Amniotic epithelial cell (primary cell): ENCODE measurements at places on chromosomes 12 and 14.

DNA sequence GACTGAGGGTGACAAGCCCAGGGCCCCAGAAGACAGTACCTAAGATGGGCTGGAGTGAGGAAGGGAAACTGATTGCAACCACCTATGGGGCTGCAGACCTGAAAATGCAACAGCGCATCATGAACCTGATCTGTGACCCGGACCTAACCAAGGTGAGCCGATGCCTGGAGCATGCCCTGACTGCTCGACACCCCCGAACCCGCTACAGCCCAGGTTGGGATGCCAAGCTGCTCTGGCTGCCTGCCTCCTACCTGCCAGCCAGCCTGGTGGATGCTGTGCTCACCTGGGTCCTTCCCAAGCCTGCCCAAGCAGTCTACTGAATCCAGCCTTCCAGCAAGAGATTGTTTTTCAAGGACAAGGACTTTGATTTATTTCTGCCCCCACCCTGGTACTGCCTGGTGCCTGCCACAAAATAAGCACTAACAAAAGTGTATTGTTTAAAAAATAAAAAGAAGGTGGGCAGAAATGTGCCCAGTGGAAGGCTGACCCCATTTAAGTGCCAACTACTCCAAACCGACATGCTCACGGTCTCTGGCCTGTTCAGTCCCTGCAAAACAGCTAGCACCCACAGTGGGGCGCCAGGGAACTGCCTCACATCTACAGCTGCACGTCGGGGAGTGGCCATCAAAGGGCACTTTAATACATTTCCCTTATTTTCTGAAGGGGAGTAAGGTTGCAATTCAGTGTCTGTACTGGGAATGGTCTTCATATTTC lies 4.2 kb downstream of the RDH5 start:
- peak; percentile 65 for DNase-seq

DNA sequence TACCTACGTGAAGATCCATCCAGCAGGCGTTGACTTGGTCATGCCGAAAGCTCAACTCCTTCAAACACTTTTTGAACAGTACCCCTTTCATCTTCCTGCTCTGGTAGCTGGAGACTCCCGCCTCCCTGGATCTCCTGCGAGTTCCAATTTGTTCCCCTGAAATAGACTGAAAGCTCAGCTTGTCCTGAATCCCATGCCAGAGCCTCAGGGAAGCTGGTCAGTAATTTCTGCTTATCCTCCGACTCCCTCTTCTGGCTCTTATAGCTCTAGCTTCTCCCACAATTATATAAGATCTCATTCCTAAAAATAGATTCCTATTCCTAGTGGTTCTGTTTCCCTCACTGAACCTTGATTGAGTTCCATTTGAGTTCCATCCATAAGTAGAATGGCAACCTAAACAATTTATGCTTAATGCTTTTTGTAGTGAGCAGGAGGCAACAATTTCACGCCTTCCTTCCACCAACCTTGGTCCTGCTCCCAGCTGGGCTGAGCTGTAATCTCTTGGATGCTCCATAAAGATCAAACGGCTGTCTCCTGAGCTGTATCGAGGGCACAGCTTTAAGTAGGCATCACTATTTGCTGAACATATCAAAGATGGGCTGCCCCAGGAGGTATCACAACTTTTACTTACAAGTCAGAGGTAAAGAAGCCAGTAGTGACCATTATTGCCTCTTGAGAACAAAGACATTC lies 8.0 kb upstream of the TMEM132C start:
- DNase-seq, result no peak

GRCh38 chr14:60064491-60065072 lies 27.1 kb upstream of the PCNX4 start:
- DNase-seq, result peak; percentile 52

DNA sequence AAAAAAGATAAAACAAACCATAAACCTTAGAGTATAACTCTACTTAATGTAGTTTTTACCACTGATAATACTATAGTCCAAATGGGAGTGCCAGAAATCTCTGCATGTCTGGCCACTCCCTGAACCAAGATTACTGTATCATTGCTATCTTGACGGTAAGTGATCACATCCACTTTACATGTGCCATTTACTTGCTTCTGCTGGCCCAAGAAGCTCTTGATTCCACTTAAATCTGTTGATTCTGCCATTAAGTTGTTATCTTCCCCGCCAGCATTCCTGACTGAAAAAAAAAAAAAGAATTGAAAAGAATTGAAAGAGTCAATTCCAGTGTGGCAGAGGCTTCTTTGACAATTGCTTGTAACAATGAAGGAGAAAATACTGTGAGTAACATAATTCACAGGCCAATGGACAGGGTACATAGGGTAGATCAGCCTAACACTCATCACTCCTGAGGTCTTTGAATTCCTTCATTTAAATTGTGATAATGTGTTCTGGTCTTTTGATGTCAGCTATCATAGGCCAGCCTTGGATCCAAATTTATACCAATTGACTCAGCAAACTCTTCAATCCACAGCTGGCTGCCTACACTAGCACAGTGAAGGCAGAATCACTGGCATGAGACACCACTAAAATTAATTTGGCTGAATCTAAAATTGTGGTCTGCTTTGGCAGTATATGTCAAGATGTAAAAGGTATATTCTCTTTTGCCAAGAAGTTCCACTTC lies 665.2 kb upstream of the FLRT2 start:
- DNase-seq, result no peak

DNA sequence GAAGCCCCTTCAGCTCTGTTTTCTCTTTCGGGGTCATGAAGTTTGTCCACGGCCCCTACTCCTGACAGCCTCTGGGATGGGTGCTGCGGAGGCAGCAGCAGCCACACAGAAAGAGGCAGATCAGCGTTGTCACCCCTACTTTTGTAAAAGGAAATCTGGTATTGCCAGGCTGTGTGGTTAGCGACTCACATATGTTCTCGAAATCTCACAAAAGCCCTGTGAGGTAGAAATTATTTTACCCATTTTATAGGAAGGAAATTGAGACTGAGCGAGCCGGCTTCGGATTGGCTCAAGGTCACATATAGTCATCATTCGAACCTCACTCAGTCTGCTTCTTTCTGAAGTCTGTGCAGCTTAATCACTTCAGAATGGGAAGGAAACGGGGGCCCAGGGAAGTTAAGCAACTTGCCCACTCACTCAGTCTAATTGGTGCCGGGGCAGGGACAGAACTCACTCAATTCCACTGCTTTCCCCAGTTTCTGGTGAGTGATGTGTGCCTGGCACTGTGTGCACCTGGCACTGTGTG lies 1.1 kb upstream of the CKAP4 start:
- DNase-seq, result peak; percentile 63

- DNase-seq, result no peak
Measured at GRCh38 chr12:75662511-75663159, 151.2 kb upstream of the KRR1 start.

- DNase-seq, result no peak
Measured at GRCh38 chr14:95328729-95329503, 9.2 kb upstream of the CLMN start.

DNA sequence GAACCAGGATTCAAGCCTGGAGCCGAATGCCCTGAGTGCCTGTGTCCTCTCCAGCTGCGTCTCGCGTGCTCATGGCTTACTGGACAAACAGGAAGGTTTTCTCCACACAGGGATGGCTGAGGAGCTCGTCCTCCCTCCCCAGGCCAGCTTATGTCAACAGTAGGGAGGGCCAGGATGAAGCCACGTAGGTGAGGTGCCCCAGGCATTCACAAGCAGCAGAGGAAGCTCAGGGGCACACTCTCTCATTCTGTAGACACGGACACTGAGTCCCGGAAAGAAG lies 49.3 kb downstream of the TRPV4 start:
- no peak for DNase-seq

GRCh38 chr12:116222358-116222757 lies 55.1 kb downstream of the MED13L start:
- peak; percentile 88 for DNase-seq

DNA sequence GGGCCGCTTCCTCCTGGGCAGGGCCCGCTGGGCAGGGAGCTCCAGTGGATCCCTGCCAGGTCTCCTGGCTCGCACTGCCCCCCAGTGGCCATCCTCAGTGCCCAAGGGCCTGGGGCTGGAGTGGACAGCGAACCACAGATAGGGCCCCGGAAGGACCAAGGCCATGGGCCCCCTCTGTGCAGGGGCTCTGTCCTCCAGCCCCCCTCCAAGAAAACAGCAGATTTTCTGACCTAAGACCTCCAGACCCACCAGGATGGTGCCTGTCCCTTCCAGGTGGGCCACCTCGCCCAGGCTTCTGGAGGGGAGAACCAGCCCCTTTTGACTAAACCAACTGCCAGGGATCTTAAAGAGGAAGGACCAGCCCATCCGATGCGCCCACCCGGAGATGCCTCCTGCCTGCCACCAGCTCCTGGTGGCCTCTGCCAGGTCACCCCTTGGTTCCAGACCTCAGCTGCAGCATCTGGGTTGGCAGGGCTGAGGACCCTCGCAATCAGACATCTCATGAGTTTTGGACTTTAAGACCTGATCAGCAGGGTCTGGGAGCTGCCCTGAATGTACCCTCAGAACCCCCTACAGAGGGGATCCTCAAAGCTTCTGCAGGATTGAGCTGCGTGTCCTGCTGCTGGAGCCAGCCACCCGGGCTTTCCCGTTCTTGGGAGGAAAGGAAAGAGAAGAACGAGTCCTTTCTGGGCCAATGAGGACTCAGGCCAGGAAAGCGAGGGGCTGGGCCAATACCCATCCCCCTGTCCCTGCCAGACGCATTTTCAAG lies 325.8 kb upstream of the DIO3 start:
- DNase-seq, result no peak

- no peak for DNase-seq
Measured at GRCh38 chr12:81461163-81461562, 298.0 kb downstream of the PPFIA2 start.

DNA sequence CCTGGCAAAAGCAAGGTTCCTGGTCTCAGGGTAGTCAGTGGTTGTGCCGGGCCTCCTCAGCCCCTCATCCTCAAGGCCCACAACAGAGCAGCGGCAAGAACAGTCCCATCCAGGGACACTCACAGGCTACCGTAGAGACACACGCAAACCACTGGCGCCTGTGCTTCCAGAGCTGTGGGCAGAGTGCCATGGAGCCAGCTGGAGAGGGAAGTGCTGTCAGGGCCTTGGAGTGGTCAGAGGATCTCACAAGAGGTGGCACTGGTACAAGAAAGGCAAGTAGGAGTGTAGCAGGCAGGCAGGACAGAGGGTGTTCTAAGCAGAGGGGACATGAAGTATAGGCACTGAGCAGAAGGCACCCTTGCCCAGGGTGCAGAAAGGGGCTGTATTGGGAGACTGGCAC lies 34.6 kb downstream of the ANKRD9 start:
- DNase-seq, result no peak

GRCh38 chr12:132238488-132238854 lies 90.9 kb downstream of the GALNT9 start:
- DNase-seq, result no peak
